ENCODE measurements at places on chromosomes 5 and 9.

DNA sequence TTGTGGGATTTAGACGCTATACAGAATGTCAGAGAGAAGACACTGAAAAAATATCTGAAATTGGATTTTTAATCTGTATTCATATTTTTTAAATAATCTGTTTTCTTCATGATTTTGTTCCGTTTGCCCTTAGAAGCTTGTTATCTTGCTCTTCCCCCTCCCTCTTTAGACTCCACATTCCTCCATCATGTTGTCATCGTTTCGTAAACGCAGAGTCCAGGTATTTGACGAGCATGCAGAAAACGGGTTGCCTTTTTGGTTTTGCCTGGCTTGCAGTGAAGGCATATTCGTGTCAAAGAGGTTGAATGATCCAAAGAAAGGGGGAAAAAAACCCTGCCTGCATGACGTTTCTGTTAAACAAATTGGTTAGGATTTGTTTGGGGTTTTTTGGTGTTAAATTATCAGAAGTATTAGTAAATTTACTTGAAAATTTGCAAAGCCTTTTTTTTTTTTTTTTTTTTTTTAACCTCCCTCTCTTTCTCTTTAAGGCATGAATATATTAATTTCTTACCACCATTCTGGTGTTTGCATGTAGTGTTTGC lies 2.9 kb downstream of the SPTAN1 start:
- peak; percentile 86 for DNase-seq

DNA sequence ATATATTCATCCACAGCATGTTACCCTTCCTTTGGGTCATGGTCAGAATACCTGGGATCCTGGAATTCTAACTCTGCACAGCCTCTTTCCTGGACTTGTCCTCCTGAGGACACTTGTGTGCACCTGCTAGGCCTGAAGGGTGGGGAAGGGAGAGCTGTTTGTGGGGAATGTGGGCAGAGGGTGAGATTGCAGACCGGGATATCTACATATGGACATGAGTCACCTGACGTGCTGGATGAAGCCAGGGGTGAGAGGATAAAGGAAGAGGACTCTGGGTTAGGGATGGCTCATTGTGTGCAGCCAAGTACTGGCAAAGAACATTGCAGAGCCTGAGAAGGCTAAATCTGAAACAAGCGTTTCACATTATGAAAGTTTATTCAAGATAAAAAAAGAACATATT lies 241.4 kb upstream of the RPS23 start:
- peak; percentile 4 for DNase-seq

- DNase-seq = no peak
Observed at GRCh38 chr5:88732181-88732633, 150.8 kb downstream of the MEF2C start.

GRCh38 chr9:132169672-132170392 lies 8.0 kb downstream of the NTNG2 start:
- DNase-seq = peak; percentile 64

GRCh38 chr9:90927496-90927895 lies 125.9 kb downstream of the SYK start:
- no peak for DNase-seq

- DNase-seq = no peak
Observed at GRCh38 chr9:14058325-14058688, 255.6 kb downstream of the NFIB start.

DNA sequence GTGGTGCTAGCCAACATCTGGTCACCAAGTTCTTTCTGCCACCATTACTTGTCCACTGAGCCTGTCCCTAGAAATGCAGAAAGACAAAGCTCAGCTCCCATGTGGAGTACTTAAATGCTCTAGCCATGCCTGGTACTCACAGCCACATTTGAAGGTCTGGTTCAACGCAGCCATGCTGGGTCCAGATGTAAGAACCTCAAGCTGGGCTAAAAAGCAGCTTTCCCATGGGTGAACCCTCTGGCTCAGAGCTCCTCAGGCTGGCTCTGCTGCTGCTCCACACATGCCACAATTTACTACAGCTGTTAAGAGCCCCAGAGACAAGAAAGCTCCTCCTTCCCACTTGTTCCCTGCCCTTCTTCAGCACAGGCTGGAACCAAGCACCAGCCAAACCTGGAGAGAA lies 97.1 kb upstream of the LRRTM2 start:
- DNase-seq = no peak

DNA sequence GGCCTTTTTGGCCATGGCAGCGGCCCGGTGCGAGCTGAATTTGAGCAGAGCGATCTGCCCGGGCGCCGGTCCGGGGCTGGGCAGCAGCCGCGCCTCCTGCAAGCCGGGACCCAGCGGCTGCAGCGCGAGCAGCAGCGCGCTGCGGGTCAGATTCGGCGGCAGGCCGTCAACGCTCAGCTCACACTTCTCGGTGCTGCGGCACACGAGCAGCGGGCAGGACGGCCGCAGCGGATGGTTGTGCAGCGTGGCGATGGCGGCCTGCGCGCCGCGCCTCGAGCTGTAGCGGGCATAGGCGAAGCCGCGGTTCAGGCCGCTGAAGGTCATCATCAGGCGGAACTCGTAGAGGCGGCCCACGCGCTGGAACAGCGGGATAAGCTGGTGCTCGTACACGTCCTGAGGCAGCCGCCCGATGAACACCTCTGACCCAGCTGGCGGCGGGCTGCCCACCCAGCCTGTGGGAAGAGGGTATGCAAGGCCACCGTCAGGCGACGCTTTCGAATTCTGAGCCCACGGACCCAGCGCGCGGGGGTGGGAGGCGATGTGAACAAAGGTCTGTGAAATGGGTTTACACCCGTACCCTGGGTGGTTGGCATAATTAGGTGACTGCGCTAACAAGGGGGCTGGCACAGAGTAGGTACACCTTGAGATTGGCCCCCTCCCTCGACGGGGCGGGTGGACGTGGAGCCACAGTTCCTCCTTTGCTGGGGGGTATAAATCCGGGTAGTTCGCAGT lies 755 bp downstream of the DND1 start:
- peak; percentile 57 for DNase-seq

- peak; percentile 22 for DNase-seq
Observed at GRCh38 chr5:134555223-134555889, 29.9 kb downstream of the JADE2 start.

- no peak for DNase-seq
Observed at GRCh38 chr5:81719743-81720345, 31.1 kb downstream of the SSBP2 start.

DNA sequence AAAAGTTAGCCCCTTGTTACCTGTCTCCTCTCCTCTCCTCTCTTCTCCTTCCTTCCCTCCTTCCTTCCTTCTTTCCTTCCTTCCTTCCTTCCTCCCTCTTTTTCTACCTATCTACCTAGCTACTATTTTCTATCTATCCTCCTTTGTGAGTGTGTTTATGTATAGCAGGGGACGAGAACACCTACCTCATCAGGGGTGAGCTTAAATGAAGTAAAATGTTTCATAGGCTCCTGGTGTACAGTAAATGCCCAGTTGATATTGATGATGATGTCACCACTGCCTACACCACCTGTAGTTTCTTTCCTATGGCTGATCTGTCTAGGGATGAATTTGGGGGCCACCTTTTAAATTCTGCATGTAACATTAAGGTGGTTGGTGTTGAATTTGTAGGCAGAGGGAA lies 4.3 kb downstream of the SPIN1 start:
- DNase-seq = no peak

DNA sequence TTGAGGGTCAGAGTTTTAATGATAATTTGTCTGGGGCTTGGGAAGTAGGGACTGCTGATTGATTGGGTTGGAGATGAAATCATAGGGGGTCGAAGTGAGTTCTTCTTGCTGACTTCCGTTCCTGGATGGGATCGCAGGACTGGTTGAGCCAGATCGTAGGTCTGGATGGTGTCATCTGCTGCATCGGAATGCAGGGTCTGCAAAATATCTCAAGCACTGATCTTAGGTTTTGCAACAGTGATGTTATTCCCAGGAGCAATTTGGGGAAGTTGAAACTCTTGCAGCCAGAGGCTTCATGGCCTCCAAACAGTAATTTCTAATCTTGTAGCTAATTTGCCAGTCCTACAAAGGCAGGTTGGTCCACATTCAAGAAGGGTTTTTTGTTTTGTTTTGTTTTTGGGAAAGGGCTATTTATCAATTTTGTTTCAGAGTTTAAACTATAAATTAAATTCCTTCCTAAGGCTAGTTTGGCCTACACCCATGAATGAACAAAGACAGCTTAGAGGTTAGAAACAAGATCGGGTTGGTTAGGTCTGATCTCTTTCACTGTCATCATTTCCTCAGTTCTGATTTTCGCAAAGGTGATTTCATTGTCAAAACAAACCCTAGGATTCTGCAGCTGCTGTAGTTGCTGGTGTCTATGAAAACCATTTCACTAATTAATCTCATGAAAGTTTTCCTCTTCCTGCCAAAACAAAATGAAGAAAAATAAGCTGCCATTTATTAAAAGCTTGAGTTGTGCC lies 388.0 kb downstream of the TMEM232 start:
- DNase-seq = no peak
